ENCODE measurements at places on chromosomes 6 and 20.

DNA sequence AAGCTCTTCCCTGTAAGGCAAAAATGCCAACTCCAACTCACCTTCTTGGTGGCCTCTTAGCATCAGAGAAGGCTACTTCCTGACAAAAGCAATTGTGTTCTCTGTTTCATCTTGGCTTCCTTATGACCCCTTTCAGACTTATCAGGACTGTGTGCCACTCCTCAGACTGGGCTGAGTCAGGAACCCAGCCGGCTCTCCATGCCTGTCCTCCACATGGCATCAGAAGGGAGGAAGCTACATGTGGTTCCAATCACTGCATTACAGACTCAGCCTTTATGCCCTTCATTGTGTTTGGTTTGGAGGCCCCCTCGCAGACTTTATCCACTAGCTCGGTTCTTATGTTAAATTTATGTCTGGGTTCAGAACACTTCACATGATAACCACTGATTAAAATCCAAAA is 142.5 kb downstream of the SLC24A3 start:
- DNase-seq = no peak

DNA sequence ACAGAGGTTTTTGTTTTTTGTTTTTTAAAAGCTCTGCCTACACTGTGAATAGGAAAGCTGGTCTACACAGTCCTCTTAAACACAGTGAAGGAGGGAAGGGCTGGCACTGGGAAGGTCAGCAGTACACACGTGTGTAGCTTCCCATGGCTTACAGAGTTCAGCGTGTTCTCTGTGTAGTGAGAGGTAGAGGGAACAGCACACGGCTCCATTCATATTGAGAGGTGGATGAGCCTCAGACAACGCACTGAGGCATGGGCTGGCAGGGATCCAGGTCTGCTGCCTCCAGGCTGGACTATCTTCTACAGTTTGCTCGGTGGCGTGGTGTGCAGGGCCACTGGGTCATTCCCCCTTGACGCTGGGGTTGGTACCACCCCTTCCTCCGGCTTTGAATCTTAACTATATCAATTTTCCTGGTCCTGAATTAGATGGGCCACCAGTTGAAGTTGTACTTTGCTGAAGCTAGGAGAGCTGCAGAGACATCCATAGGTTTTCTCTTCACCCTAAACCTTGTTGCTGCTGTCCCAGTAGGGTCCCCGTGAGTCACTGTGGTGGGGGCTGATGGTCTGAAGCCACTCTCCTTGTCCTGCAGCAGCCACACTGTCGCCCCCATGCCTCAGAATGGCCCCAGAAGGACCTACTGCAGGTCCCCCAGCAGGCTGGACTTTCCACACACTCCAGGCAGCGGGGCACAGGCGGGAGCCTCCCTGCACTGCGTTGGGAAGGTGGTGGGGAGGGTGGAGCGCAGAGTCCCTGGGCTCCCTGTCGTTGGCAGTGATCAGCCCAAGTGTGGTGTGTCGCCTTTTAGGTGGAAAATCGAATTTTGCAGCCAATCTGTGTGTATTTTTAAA is 2.0 kb downstream of the ARFGAP1 start:
- DNase-seq = no peak

DNA sequence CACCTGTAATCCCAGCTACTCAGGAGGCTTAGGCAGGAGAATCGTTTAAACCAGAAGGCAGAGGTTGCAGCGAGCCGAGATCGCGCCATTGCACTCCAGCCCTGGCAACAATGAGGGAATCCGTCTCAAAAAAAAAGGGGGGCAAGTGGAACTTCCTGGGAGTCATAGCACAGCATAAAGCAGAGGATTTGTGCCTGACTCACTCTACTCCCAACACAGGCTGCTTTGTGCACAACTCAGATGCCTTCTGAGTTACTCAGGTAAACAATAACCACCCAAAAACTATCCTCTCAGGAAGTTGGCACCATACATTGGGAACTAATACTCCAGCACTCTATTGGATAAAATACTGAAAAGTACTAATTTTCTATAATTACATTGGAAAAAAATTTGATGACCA is 2.5 kb upstream of the TMEM244 start:
- DNase-seq = no peak

- no peak for DNase-seq
Observed at GRCh38 chr6:5979650-5980420, 26.9 kb downstream of the NRN1 start.

GRCh38 chr6:109450801-109451200 is 4.8 kb downstream of the MICAL1 start:
- no peak for DNase-seq

DNA sequence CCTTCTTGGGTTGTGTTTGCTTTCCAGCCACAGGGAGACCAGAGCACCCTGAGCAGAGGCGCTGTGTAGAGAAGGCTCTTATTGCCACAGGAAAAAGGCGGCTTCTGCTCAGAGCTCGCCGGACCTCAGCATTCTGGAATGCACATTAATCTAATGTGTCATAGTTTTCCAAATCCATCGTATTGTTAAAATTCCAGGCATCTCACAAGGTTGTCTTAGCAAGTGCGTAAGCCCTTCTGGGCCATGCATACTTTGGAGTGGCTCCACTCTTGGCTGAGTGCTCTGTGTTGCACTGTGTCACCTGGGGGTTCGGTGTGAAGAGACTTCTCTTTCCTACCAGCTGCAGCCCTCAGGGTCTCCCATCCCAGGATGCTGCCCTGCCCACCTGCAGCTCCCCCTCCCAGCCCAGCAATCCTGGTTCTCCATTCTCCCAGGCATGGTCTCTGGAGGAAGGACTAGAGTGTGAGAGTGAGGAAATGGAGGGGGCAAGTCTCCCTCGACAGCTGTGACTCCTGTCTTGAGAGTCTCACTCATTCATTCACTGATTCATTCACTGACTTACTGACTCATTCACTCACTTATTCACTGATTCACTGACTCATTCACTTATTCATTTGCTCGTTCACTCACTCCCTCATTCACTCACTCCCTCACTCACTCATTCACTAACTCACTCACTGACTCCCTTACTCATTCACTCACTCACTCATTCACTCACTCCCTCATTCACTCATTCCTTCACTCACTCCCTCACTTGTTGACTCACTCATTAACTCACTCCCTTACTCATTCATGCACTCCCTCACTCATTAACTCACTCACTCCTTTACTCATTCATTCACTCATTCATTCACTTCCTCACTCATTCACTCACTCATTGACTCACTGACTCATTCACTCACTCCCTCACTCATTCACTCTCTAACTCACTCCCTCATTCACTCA is 83.7 kb upstream of the MPC1 start:
- DNase-seq = no peak

- DNase-seq = no peak
Observed at GRCh38 chr20:38179846-38180245, 14.8 kb upstream of the TGM2 start.

- DNase-seq = no peak
Observed at GRCh38 chr20:47764154-47764733, 21.0 kb downstream of the SULF2 start.

GRCh38 chr6:21022343-21023107 is 488.3 kb downstream of the CDKAL1 start:
- DNase-seq = no peak

DNA sequence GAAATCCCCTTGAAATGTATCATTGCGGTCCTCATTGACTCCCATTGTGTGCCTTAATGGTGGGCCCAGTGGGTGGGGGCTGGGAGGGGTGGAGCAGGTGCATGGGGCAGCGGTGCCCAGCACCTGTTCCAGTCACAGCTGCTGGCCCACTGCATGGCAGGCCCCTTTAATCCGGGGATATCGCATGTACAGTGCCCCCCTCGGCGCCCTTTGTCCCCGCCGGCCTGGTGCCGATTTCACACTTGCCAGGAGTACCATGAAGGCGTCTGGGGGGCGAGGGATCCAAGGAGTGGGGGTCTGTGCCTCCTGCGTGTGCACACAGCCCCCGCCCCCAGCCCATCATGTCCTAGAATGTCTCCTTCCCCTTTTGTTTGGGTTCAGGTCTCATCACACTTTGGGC is 2.8 kb downstream of the SNAI1 start:
- DNase-seq = no peak

DNA sequence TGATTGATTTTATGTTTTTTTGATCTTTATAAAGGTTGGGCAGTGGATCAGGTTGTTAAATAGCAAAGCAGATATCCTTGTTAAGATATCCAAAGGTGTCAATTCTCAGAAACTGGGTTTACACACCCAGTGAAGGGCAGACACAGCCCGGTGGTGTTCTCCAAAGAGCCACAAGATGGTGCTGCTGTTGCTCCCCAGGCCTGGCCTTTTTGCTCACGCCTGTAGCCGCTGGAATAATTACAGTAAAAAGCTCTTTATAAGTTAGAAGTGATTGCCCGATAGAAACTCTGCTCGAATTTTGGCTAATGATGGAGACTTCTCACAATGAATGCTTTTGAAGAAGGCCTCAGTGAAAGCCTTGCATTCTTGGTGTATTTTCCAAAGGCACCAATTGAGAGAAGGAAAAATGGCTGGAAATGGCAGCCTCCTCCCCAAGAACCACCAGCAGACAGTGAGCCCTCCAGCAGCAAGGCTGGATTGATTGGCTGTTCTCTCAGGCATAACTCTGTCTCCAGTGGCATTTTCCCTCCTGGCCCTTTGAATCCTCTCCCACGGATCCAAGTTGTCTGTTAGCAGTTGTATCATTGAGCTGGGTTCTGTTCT is 120.5 kb upstream of the CHD6 start:
- no peak for DNase-seq

DNA sequence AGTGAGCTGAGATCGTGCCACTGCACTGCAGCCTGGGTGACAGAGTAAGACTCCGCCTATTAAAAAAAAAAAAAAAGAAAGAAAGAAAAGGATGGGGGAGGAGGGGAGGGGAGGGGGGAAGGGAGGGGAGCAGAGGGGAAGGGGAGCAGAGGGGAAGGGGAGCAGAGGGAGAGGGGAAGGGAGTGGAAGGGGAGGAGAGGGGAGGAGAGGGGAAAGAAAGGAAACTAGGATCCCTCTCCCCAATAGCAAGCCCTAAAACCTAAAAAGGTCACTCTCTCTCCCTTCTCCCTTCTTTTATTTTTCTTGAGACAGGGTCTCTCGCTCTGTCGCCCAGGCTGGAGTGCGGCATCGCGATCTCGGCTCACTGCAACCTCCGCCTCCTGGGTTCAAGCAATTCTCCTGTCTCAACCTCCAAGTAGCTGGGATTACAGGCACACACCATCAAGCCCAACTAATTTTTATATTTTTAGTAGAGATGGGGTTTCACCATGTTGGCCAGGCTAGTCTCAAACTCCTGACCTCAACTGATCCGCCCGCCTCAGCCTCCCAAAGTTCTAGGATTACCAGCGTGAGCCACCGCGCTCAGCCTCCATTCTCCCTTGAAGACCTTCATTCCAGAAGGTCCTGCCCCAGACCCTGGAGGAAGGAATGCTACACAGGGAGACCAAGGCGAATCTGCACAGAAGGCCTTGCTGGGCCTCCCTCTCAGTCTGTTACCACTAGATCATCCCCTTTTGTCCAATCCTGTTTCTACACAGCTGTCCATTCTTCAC is 45.8 kb upstream of the PIM1 start:
- no peak for DNase-seq

- no peak for DNase-seq
Observed at GRCh38 chr6:111788379-111789276, 84.6 kb downstream of the FYN start.

DNA sequence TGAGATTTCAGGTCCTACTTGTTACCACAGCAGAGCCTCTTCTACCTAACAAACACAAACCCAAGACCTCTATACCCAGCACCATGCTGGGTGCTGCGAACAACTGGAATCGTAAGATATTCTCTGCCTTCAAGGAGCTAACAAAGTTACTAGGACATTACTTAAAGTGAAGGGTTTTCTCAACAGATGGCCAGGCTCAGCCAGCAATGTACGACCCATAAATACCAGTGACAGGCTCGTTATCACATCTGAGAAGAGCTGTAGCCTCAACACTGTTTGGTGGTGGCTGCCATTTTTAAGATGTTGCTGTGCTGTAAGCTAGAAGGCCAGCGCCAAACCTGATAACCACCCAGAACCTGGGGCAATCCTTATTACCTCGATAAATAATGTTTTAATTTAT is 406.5 kb downstream of the KIF16B start:
- DNase-seq = no peak

DNA sequence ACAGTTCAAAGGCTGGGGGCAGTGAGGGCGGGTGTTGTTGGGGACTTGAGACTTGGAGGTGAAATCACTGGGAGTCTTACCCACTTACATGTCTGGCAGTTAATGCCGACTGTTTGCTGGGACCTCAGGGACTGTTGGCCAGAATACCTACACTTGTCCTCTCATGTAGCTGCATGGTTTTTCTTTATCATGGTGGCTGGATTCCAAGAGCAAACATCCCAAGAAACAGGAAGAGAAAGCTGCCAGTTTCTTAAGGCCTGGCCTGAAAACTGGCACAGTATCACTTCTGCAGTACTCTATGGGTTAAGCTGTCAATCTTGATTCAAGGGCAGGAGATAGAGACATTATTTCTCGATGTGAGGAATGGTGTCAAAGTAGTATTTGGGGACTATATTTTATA is 19.8 kb upstream of the C6orf62 start:
- no peak for DNase-seq

GRCh38 chr6:113732384-113732966 is 124.7 kb upstream of the MARCKS start:
- DNase-seq = no peak

GRCh38 chr6:155078331-155078745 is 83.2 kb downstream of the TIAM2 start:
- no peak for DNase-seq

- DNase-seq = no peak
Observed at GRCh38 chr6:20542927-20543602, 8.8 kb downstream of the CDKAL1 start.

- DNase-seq = no peak
Observed at GRCh38 chr20:4683261-4683660, 38.4 kb upstream of the PRND start.

- DNase-seq = no peak
Observed at GRCh38 chr6:11202513-11203305, 29.8 kb downstream of the NEDD9 start.

GRCh38 chr20:50120935-50121693 is 8.2 kb upstream of the UBE2V1 start:
- peak; percentile 30 for DNase-seq

DNA sequence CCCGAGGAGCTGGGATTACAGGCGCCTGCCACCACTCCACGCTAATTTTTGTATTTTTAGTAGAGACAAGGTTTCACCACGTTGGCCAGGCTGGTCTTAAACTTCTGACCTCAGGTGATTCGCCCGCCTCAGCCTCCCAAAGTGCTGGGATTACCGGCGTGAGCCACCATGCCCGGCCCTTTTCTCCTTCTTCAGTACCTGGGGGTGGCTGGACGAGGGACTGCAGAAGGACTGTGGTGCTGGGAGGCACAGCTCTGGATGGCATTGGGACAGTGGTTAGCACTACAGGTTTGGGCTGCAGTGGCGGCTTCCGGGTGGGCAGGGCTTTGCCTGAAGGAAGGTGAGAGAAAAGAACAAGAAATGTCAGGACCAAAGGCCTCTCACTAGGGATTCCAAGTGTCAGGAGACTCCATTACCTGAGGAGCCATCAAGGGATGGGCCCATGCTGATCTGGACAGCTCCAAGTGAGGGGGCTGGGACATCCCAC is 7.4 kb downstream of the ATF6B start:
- DNase-seq = no peak

GRCh38 chr6:148739822-148740128 is 7.1 kb upstream of the UST start:
- no peak for DNase-seq
